ENCODE measurements at places on chromosomes 2 and 18. TPM values are rescaled to one million over a fixed set of nuclear protein-coding genes. Genes with fewer than 3 reads are reported as not detected.

AQP12B gene
- total RNA-seq: not detected

MGAT4A gene
- total RNA-seq: 4.3 TPM

EVX2 gene
- total RNA-seq: not detected

CRYBA2 gene
- total RNA-seq: not detected

C1D gene
- total RNA-seq: 24.1 TPM

SLC23A3 gene
- 2.5 TPM for total RNA-seq

Data from mammary epithelial cell (primary cell).